Posterior vena cava (tissue), 2 donors: ENCODE measurements at places on chromosomes 3 and 15. TPM values are rescaled to one million over a fixed set of nuclear protein-coding genes. Genes with fewer than 3 reads are reported as not detected.

Gene BNC1
- 0.29 TPM for total RNA-seq

Gene MAPK6
- 22.1 TPM for total RNA-seq

Gene LMOD3
- total RNA-seq: not detected

Gene PDHB
- 60.4 TPM for total RNA-seq

Gene IL5RA
- not detected for total RNA-seq

Gene WDR72
- not detected for total RNA-seq

Gene PRR20G
- total RNA-seq: not detected

Gene LARP6
- 44.7 TPM for total RNA-seq

Gene PPM1M
- 21.1 TPM for total RNA-seq

Gene FBXL22
- total RNA-seq: 17.7 TPM

Gene TRH
- total RNA-seq: 0.23 TPM

Gene GPR156
- total RNA-seq: 0.71 TPM

Gene SYNPR
- not detected for total RNA-seq

Gene WNT7A
- not detected for total RNA-seq

Gene ATP13A4
- 0.33 TPM for total RNA-seq

Gene KLHL24
- total RNA-seq: 33.3 TPM

Gene ECT2
- 11.4 TPM for total RNA-seq

Gene MGA
- total RNA-seq: 36.1 TPM

Gene DNASE1L3
- total RNA-seq: 9.3 TPM

Gene ERICH6
- not detected for total RNA-seq

Gene TGM4
- total RNA-seq: not detected

Gene IQCH
- total RNA-seq: 2.3 TPM

Gene ABHD2
- 88.7 TPM for total RNA-seq

Gene SNTN
- not detected for total RNA-seq

Gene GOLGA8F
- not detected for total RNA-seq

Gene PLA2G4D
- not detected for total RNA-seq

Gene ARPP21
- total RNA-seq: not detected

Gene RBM15B
- total RNA-seq: 20.2 TPM

Gene CEMIP
- 0.14 TPM for total RNA-seq

Gene GOLGA8O
- total RNA-seq: 1.5 TPM

Gene SEMA6D
- total RNA-seq: 7.5 TPM

Gene SNX22
- total RNA-seq: not detected

Gene CAMK2N2
- total RNA-seq: 0.24 TPM

Gene NR1I2
- not detected for total RNA-seq

Gene MEX3B
- total RNA-seq: 2.4 TPM

Gene LEKR1
- 1.6 TPM for total RNA-seq

Gene RTP1
- total RNA-seq: not detected

Gene RTP3
- not detected for total RNA-seq

Gene IL16
- total RNA-seq: 12.1 TPM

Gene SLC22A13
- total RNA-seq: 0.32 TPM

Gene CRBN
- 45.9 TPM for total RNA-seq

Gene SUCNR1
- total RNA-seq: 1.9 TPM

Gene GP9
- total RNA-seq: 0.48 TPM

Gene FETUB
- total RNA-seq: 0.79 TPM

Gene LAMB2
- total RNA-seq: 299 TPM

Gene FAM81A
- total RNA-seq: 0.90 TPM

Gene ANKRD63
- total RNA-seq: not detected

Gene ITPKA
- 0.33 TPM for total RNA-seq

Gene SOX2
- 0.29 TPM for total RNA-seq

Gene STRIT1
- total RNA-seq: not detected

Gene LRRK1
- 24.9 TPM for total RNA-seq
